ENCODE measurements at places on chromosomes 6 and 20.

- DNase-seq = no peak
These were observed 28.9 kb downstream of the PLG start for GRCh38 chr6:160730911-160731310.

DNA sequence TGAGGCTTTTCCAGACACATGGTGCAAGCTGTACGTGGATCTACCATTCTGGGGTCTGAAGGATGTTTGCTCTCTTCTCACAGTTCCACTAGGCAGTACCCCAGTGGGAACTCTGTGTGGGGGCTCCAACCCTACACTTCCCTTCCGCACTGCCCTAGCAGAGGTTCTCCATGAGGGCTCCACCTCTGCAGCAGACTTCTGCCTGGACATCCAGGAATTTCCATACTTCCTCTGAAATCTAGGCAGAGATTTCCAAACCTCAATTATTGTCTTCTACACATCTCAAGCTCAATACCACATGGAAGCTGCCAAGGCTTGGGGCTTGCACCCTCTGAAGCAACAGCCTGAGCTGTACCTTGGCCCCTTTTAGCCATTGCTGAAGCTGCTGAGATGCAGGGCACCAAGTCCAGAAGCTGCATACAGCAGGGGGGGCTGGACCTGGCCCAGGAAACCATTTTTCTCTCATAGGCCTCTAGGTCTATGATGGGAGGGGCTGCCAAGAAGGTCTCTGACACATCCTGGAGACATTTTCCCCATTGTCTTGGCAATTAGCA lies 11.6 kb downstream of the PDSS2 start:
- no peak for DNase-seq

- peak; percentile 78 for DNase-seq
These were observed 18.0 kb upstream of the CSNK2A1 start for GRCh38 chr20:561437-562231.

GRCh38 chr6:36944650-36945049 lies 9.9 kb upstream of the PI16 start:
- no peak for DNase-seq

GRCh38 chr6:97813889-97814567 lies 531.0 kb upstream of the MMS22L start:
- no peak for DNase-seq

- DNase-seq = no peak
These were observed 209.6 kb downstream of the ERMARD start for GRCh38 chr6:169960886-169961611.

DNA sequence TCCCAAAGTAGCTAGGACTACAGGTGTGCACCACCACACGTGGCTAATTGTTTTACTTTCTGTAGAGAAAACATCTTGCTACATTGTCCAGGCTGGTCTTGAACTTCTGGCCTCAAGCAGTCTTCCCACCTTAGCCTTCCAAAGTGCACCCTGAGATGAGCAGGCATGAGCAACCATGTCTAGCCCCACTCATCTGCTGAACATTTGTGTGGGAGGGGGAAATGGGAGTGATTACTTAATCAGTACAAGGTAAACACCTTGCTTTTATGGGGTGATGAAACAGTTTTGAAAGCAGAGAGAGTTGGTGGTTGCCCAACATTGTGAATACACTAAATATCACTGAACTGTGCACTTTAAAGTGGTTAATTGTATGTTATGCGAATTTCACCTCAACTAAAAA lies 5.3 kb downstream of the APMAP start:
- DNase-seq = no peak

DNA sequence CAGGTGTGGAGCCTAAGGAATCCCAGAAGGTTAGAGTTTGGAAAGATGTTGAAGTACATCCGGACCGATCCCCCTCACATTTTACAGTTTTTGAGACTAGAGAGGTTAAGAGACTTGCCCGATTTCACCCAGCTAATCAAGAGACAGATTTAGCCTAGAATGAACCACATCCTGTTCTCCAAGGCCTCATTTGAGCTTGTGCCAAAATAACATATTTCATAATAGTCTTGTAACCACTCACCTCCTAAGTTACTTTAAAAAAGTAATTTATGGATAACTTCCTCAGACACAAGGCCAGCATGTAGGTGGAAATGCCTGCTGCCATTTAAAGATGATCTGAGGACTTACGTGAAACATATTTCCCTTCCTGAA lies 39.8 kb upstream of the ARHGAP18 start:
- peak; percentile 72 for DNase-seq

DNA sequence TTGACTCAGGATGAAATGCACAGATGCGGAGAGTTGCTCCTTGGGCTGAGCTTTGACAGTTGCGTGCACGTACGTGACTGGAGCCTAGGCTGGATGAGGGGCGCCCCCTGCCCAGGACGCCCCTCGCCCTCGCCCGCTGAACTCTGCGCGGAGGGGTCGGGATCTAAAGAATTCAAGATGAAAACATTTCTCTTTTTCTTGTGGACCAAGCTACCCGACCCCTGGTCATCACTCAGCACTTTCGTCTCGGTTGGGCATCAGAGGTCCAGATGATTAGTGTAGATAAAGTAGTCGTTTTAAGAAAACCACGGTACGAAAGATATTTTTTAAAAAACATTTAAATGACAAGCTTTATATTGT lies 700 bp downstream of the DTD1 start:
- DNase-seq = no peak

DNA sequence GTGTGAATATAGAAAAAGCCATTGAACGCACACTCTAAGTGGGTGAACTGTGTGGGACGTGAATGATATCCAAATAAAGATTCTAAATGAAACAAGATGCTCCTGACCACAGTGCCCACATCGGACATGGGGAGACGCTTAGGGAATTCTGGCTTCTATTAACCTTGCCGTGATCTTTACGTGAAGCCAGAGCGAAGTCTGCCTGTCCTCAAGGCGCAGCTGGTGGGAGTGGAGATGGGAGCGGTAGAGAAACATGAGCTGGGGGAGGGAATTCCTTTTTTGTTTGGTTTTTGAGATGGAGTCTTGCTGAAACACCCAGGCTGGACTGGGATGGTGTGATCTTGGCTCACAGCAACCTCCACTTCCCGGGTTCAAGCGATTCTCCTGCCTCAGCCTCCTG lies 46.0 kb downstream of the VSTM2L start:
- DNase-seq = no peak

GRCh38 chr6:113978084-113978675 lies 7.2 kb upstream of the HDAC2 start:
- DNase-seq = no peak

DNA sequence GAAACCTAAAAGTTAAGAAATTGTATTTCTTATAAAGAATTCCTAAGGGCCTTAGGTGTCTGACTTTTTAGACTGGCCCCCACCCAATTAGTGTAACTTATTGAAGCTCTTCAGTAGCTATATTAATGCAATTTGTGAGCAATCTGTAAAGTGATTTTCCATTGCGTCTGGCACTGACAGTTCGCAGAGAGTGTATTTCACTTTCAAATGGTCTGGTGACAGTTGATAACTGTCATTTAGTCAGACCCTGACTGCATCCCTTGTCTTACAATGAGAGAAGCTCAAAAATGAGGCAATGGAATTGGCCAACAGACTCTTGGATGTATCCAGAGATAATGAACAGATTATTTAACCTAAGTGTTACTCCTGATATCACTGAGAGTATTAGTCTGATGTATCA lies 351.8 kb downstream of the FRK start:
- no peak for DNase-seq

- DNase-seq = no peak
These were observed 36.0 kb upstream of the AKIRIN2 start for GRCh38 chr6:87738000-87738399.

DNA sequence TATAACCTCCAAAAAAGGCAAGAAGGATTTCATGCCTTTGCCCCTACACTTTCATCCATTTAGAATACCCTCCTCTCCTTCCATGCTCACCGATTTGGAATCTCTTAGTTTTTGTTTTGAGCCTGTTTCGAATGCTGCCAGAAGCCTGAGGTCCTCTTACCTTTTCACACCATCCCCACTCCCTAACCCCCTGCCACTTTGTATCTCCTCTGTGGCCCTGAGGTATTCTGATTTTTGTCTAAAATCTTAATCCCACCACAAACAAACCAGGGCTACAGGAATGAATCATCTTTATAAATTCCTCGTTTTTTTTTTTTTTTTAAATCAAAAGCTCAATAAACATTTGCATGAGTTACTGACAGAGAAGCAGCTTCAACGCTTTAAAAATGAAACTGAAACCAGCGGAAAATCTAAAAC lies 1.6 kb upstream of the RPS12 start:
- DNase-seq = no peak

- DNase-seq = no peak
These were observed 65.2 kb downstream of the SSR1 start for GRCh38 chr6:7247828-7248227.

All from suppressor macrophage (primary cell).